ENCODE measurements at places on chromosomes 16 and 17.

DNA sequence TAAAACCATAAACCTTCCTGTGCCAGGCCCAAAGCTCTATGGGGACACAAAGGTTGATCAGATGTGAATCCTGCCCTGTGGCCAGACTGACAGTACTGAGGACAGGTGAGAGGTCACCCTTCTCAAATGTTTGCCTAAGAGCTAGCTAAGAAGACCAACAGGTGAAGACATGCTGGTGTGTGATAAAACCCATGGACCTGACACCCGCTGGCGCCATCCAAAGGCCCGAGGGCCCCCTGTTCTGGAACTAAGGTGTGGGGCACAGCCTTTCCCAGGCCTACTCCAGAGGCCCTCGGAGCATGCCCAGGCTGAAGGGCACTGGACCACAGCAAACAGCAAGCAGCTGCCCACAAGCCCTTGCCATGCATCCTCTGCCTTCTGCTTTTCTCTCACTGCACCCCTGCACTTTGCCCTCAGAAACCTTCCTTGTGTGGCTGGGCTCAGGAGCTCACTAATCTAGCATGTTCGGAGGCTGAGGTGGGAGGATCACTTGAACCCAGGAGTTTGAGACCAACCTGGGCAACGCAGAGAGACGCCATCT lies 5.2 kb upstream of the CDK3 start:
- no peak for DNase-seq

- DNase-seq, result no peak
Measured at GRCh38 chr17:35841505-35841904, 27.2 kb downstream of the HEATR9 start.

- DNase-seq, result no peak
Measured at GRCh38 chr16:57432505-57432904, 14.7 kb downstream of the CIAPIN1 start.

DNA sequence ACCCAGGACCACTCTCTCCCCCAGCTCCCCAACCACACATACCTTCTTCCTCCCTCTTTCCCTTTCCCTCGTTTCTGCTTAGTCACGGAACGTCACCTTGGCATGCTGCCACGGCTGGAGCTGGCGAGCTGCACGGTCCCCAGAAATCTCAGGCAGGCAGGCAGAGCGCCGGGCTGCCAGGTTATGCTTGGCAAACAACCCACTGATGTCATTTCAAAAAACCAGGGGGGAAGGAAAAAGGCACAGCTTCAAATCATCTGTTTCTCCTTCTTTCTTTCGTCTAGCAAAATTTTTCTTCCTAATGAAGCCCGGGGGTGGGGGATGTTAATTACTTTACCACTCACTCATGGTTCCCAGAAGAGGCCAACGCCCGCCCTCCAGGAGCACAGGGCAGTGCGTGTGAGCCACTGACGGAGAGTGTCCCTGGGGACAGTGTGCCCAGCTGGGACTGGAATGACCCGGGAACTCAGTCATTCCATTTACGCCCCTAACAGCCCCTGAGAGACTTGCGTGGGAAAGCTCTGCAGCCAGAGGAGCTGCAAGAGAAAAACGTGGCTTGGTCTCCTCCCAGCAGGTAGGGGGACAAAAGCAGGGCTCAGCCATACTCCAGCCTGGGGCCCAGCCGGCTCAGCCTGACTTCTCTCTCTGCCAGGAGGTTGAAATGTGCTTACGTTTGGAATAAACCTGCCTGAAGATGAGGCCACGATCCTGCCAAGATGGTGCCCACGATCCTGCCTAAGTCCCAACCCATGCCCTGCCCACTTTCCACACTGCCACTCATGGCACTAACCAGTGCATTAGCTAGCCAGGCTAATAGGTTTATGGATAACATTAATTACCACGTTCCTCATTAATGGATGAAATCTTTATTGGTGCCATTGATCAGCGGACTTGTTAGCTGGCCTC lies 198.9 kb downstream of the ZFHX3 start:
- DNase-seq, result no peak

GRCh38 chr16:12709807-12710206 lies 93.9 kb downstream of the CPPED1 start:
- no peak for DNase-seq

- no peak for DNase-seq
Measured at GRCh38 chr16:62064173-62064572, 27.9 kb upstream of the CDH8 start.

DNA sequence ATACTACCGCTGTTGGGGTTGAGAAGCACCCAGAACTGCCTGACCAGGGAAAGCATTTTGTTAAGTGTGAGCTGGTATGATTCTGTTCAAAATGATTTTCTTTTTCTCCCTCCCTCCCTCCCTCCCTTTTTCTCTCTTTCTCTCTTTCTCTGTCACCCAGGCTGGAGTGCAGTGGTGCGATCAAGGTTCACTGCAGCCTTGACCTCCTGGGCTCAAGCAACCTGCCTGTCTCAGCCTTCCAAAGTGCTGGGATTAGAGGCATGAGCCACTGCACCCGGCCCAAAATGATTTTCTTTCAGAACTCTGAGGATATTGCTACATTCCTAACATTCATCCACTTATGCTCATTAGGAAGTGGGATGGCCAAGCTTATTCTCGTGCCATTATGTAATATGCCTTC lies 41.3 kb downstream of the SLC47A1 start:
- DNase-seq, result no peak

- peak; percentile 93 for DNase-seq
Measured at GRCh38 chr16:87461466-87461991, 31.3 kb downstream of the ZCCHC14 start.

- DNase-seq, result no peak
Measured at GRCh38 chr16:83648347-83648746, 159.4 kb upstream of the HSBP1 start.

GRCh38 chr16:79980650-79981521 lies 380.3 kb upstream of the MAF start:
- DNase-seq, result peak; percentile 2

DNA sequence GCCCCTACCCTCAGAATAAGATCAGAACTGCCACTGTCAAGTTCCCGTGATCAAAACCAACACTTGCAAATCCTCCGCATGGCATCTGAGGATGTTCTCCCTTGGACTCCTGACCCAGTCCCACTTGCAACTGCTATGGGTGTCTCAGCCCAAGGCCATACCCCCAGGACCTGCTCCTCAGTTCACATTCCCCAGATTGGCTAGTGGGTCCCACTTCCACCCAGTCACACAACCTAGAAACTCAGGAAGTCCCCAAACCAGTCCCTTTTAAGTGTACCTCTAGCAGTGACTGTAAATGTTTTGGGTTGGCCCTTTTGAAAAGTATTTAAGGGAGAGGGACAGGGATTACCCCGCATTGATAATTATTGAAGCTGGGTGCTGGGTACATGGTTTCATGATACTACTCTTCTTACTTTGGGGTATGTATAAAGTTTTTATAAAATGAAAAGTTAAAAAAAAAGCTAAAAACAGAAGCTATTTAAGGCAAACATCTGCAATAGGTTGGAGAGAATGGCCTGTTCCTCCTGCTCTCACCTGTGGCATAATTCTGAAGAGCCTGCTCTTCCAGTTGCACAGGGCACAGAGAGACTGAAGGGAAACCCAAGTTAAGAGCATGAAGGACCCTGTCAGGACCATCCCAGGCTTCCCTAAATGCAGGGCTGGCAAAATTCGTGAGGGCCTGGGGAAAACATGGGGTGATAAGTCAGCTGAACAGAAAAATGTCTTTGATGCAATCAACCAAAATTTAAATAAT lies 42.5 kb downstream of the ERN1 start:
- no peak for DNase-seq

DNA sequence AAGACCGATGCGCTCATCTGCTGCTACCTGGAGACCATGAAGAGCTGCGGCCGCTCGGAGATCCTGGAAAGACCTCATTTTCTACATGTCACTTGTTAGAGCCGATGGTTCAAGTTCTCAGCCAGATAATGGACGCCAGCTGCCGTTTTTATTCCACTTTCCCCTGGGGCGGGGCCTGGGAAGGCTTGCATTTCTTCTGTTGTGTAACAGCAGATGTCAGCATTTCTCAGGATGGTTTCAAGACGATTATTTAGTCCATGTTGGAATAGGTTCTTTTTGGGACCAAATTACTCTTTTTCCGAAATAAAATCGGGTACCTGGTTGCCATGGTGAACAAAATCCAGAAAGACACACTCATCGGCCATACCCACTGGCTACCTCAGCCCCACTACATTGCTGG lies 1418.3 kb downstream of the CDH11 start:
- no peak for DNase-seq

GRCh38 chr17:19363460-19364035 lies 1.0 kb upstream of the B9D1 start:
- DNase-seq, result no peak

DNA sequence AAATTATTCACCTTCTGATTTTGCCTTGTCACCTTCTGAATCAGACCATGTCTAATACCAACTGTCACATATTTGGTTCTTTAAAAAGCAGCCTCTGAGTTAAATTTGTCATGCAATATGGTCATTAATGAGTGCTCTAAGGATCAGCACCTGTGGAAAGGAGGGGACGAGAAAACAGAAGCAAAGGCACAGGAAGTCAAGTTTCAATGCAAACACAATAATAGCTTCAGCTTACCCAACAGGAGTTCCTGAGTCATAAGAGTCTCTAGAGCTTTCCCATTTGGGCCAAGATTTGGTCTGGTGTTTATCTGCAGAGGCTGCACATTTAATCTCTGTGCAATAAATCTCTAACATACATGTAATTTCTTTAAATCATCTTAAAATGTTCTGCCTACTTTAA lies 889.8 kb downstream of the CDH8 start:
- DNase-seq, result no peak

DNA sequence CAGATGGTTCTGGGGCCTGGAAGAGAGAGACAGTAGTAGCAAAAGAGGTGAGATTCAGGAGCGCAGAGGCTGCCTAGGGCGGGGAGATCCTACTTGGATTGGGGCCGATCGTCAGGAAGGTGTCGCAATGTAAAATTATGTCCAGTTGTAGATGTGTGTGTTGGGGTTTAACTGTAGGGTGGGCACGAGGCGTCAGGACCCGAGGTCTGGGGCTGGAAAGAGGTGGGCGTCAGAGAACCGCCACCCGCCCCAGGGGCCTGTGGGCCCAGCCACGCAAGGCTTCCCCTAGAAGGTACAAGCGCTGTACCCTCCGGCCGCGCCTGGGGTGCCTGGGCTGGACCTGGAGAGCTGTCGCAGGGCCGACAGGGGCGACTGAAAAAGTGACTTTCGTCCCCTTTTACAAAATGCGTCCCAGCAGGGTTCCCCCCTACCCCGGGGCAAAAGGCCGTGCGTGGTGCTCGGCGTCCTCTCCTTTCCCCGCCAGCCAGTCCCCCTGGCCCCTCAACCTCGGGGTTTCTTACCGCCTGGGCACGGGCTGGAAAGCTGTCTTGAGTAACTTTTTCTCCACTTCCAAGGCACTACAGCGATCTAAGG lies 2.8 kb downstream of the IRX3 start:
- no peak for DNase-seq

DNA sequence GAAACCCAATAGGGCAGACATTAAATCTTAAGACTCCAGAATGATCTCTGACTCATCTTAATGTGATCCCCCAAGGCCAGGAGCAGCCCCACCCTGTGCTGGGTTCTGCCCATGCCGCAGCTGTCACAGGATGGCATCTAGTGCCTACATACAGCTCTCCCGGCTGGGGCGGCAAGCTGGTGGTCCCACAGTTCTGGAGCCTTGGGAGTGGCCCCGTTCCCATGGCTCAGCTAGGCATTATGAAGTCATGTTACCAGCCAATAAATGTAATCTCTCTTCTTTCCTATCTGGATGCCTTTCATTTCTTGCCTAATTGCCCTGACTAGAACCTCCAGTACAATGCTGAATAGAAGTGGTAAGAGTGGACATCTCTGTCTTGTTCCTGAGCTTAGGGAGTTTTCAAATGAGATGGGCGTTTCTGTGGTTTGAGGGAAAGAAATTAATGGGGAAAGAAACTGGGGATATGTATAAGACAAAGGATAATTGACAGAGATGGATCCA lies 95.7 kb upstream of the DNAH17 start:
- DNase-seq, result no peak

DNA sequence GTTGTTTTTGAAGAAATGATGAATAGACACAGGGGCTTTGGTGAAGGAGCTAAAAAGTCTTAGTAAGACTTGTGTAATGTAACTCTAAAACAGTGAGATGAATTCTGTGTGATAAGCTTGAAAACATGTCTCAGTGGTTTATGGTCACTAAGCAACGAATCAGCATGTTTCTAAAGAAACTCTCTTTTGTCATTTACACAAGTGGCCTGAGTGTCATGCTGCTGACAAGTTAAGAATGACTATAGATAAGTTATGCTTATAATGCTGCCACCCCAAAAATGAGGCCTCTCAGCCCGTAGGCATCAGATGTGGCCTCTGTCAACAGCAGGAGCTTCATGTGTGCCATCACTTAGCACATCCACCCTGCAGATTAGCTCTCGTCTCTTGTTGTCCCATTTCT lies 8.7 kb downstream of the COX10 start:
- no peak for DNase-seq

DNA sequence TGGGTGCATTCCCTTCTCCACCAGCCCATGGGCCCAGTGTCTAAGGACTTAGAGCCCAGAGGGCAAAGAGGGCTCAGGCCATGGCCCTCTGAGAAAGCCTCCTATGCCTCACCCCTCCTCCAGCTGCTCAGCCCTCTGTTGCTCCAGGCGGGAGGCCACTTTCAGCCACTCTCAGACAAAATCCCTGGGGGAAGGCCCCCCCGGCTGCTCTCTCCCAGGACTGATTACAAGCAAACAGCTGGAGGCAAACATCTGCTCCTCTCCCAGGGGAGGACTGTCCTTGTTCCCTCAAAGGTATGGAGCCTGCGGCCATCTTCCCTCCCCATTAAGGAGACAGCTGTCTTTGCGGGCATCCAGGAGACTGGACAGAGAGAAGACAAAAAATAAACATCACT lies 54.9 kb upstream of the DLX4 start:
- DNase-seq, result no peak

GRCh38 chr16:49200223-49200820 lies 81.3 kb downstream of the CBLN1 start:
- no peak for DNase-seq

Data from SW 1271 (cell line).